NCI-H1417 treated with DMSO at 0.1 percent for 48 hours (cell line): ENCODE measurements at places on chromosomes 1 and 21.

GRCh38 chr1:9717193-9718005 is 65.9 kb downstream of the PIK3CD start:
- no peak for DNase-seq

DNA sequence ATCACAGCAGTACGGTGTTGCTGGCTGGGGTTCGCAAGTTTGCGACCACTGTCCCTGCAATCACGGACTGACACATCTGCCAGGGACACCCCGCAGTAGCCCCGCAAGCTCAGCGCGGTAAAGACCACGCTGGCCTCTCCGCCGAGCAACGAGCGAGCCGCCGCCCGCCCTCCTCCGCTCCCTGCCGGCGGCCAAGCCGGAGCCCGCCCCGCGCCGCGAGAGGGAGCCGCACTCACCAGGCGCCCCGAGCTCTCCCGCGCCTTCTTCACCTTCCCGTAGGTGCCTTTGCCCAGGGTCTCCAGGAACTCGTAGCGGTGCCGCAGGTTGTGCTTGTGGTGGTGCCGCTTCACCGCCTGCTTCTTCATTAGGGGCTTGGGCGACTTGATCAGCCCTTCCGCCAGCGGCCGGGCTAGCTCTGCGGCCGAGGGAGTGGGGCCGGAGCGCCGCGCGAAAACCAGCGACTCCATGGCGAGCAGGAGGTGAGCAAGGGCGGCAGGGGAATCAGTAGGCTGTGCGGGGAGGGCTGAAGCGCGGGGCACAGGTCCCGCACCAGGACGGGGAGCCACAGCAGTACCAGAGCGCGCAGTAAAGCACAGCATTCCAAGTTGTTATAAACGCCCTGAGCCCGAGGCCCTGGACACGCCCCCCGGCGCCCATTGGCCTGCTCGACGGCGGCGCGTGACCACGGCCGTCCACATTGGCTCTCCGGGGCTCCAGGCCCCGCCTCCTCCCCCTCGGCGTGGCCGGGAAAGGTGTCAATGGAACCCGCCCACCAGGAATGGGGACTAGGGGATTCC is at the start of gene NUAK2:
TSS of gene NUAK2 (minus strand) at position 584 of the 797 bp plus-strand sequence. CDS start at position 467, 117 bp downstream.
- DNase-seq, result peak; percentile 44

- DNase-seq, result no peak
Measured at GRCh38 chr1:64388336-64388735, 81.6 kb upstream of the CACHD1 start.

DNA sequence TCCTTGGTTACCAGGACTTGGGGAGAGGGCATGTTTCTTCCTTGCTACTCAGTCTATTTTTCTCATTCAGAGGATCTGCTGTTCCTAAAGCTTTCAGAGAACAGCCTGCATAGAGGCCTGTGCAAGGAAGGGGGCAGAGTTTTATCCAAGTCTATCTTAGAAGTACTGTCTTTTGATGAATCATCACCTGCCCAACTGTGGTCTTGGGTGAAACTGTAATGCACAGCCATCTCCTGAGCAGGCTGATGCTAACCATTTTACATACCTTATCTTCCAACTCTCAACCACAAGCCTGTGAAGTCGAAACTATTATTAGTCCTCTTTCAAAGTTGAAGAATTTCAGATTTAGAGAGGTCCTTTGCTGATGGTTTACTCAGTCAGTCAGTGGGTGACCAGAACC is 368.0 kb downstream of the HHAT start:
- DNase-seq, result no peak

DNA sequence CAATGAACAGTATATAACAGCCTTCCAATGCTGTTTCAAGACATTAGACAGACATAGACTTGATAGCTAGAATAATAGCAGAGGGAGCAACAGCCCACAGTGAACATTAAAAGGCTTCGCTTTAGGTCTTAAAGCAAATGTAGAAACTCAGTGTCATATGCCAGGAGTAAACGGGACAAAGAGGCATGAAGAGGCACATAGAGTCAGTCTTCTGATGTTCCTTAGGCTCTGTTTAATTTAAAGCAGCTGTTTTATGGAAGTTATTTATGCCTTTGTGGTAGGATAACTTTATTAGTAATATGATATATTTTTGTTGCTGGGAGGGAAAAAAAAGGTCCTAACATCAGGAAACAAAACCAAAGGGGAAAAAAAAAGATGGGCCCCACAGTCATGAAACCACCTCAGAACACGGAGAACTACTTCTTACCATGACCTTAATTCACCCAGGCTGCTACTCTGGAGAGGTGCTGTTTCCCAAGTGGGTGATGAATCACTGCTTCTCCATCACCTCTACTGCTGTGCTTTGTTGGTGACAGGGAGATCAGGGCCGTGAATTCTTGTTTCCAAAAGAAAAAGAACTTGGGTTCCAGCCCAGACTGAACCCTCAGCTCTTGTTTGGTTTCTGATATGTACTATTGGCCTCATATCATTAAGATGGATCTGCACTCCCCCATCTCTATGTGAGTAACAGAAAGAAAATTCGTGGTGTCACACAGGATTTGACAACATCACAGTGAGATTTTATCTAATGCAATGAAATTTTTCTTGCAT is 616.9 kb downstream of the KIF26B start:
- no peak for DNase-seq
